Activated naive CD8-positive, alpha-beta T cell treated with anti-CD3 and anti-CD28 coated beads, Interleukin-2, amount 10 ng/mL, durations not matched to agents 7 days and 5 days (primary cell): ENCODE measurements at places on chromosomes 16 and 17. TPM values are rescaled to one million over a fixed set of nuclear protein-coding genes. Genes with fewer than 3 reads are reported as not detected.

The RAB40C gene
- 15.1 TPM for total RNA-seq

The NPIPA3 gene
- 1.5 TPM for total RNA-seq

DNA sequence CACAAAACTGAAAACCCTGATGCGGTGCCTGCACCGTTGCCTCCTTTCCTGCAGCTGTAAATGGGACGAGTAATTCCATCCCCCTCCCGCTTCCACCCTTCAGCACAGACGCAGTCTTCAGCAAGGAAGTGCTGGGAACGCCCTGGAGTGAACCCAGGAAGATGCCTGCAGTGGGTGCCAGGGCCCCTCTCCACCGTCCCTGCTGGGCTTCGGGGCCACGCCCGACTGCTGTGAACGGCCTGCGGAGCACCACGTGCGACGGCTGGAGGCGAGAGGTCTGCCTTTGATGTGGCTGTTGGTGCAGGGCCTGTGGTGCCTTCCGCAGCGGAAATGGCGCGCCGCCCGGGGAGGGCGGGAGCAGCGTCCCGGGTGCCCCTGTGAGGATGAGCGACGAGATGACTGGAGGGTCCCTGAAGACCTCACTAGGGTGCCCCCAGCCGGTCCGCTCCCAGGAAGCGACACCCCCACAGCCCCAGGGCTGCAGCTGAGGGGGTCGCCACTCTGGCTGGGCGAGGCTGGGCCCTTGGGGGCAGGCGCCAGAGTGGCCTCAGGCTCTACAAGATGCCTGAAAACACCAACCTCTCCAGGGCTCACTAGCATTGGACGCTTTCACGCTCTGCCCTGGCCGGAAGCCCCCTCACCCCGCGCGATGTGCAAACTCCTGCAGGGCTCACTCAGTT is 749 bp upstream of the MC1R start:
- DNase-seq = peak; percentile 91

The ABCA9 gene
- total RNA-seq = 0.08 TPM

- no peak for DNase-seq
These were observed 1.5 kb upstream of the NEURL4 start for GRCh38 chr17:7330638-7331015.

The CSH2 gene
- total RNA-seq = not detected

DNA sequence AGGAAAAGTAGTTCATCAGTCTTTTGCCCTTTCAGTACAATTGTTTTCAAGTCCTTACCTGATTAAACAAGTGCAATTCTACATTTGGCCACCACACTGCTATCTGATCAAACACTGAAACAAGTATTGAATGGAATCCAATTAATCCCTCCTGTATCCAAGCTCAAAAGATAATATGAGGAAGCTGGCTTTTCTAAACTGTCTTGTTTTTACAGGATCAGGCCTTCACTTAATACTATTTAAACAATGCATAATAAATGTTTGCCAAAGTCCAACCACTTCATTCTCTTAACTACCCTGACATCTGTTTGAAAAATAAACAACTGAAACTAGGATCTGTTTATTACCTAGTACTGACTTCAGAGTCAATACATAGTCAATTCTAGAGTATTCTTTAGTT is 131.6 kb downstream of the MRTFB start:
- no peak for DNase-seq

- no peak for DNase-seq
These were observed 9.5 kb downstream of the RNF213 start for GRCh38 chr17:80270104-80270503.

The POLDIP2 gene
- total RNA-seq = 51.5 TPM

GRCh38 chr17:74521701-74522201 is 9.5 kb downstream of the CD300LB start:
- no peak for DNase-seq

DNA sequence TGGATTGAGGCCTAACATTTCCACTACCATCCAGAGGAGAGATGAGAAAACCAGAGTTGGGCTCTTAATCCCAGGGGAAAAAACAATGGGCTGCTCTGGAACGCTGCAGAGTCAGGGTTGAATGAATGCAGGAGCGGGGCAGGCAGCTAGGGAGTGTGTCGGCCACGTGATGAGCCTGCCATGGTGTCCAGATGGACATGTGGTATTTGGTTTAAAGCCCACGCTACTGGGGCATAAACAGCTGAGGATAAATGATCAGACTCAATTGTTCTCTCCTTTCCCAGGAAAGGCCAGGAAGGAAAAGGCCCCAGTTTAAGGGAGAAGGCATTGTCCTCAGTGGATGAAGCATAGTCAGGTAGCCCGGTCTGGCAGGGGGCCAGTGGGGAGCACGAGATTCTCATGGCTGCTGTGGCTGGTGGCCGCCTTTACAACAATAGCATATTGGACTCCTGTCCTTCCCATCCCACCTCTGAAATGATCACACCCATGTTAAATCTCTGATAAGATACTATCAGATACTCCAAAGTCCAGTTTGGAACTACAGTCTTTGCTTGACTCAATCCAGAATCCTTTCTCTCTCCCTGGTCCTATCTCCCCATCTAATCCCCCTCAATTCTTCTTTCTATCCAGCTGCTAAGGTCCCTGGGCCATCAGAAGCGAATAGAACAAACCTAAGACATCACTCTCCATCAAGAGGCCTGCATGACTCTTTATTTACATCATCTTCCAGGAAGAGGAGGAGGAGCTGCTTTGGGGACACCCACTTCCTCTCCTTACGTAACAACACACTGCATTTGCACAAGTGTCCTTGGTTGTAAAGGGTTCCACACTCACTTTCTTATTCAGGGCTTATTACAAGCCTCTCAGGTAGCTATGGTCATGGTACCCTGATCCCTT is 20.4 kb downstream of the CA4 start:
- no peak for DNase-seq

The KRTAP4-5 gene
- not detected for total RNA-seq

The CD300A gene
- total RNA-seq = 10.6 TPM

The CD300LB gene
- total RNA-seq = not detected

The C16orf54 gene
- 88.0 TPM for total RNA-seq

The CEP295NL gene
- total RNA-seq = 0.23 TPM

GRCh38 chr17:7740481-7741001 is 23.0 kb downstream of the DNAH2 start:
- DNase-seq = no peak

The WDR81 gene
- 35.8 TPM for total RNA-seq

The GNG13 gene
- not detected for total RNA-seq

DNA sequence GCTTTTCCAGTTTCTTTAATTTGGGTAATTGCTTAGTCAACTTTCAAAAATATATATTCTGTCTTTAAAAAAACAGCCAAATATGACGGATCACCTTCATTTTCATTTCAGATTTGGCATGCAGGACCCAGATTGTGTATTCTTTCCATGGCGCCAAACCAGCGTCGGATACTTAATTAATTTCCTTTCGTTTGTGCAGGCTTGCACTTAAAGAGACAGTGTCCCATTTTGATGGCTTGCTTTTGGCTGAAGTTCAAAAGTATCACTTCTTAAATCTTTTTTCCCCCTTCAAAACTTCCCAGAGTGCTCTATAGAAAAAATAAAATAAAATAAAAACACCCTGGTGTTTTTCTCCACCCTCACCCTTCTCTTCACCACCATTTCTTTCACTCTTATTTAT is 394.5 kb upstream of the SOX9 start:
- no peak for DNase-seq

The MILR1 gene
- 0.65 TPM for total RNA-seq

The HSF5 gene
- total RNA-seq = 0.60 TPM

The KRTAP16-1 gene
- total RNA-seq = not detected

- no peak for DNase-seq
These were observed 60.1 kb downstream of the CYLD start for GRCh38 chr16:50802000-50802399.

The SERPINF2 gene
- total RNA-seq = 0.23 TPM

DNA sequence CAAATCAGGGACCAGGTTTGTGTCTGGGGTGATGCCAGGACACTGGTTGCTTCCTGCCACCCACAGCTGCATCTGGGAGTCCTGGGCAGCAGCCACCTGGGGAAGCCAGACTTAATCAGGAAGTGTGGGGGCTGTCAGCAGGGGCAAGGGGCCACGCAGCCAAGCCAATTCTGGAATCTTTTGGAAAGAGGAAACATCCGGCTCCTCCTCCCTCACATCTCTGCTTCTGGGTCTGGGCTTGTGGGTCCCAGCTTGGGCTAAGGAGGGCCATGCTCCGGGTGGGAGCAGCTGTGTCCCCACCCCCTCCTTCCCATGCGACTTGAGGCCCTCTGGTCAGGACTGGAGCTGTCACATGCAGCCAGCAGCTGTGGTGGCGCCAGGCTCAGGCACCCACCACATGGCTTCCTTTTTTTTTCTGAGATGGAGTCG is 37.0 kb upstream of the CCDC182 start:
- no peak for DNase-seq

DNA sequence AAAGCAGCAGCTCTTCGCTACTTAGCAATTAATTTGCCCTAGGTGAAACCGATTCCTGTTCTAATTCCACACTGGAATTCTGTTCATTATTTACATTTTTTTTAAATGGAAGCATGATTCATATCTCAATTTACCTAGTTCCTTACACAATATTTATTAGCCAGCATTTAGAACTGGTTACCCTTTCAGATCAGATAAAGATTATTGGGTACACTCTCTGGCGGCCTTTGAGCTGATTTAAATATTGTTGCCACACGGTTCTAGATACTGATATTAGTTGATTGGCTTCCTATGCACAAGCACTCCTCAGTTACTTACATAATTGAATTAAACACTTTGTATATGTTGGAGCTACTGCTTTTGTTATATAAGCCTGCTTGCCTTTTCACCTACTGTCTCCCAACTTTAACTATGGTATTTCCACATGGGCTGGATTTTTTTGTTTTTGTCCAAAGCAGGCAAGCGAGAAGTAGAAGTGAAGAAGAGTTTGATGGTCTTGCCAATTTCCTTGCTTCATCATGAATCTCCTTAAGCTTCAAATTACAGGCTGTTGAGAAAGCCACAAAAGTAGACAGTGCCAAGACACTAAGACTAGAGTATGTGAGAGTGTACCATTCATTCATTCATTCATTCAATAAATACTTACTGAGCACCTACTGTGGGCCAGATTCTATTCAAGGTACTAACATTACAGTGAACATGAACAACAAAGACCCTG is 3.9 kb upstream of the ALDH3A2 start:
- no peak for DNase-seq

DNA sequence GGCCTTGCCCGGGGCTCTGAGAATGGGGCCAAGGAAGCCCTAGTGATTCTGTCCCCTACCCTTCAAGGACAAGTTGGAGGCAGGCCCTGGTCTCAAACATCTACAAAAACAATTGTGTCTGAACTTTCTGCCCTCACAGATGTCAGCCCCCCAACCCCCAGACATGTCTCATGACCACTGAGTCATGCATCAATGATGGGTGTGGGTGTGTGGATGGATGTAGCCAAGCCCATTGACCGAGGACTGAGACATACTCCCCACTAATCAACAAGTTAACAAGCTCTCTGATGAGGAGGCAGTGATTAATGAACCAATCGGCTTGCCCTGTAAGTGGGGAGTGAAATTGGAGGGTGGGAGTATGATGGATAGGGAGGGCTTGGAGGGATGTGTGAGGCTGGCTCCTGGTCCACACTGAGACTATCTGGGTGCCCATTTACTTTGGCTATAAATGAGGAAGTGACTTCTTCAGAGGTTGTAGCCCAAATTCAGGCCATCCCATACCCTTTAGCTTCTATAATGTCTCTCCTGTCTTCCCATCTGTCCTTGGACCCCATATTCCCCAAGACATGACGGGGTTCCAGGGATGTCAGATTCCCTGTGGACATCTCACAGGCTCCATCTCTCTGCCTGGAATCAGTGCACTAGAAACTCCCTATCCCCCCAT is 97.1 kb upstream of the TMEM97 start:
- DNase-seq = no peak

DNA sequence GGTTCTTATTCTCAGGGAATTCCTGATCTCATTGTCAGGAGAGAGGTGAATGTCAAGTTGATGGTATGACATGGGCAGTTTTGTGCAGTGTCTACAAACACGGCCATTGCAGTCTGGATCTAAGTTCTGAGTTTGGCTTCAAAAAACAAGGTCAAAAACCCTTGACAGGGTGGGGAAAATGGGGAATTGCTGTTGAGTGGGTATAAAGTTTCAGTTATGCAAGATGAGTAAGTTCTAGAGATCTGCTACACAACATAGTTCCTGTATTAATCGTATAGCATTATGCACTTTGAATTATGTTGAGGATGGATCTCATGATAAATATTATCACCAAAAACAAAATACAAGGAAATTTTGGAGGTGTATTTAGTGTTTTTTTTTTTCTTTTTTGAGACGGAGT is 36.6 kb upstream of the CARMIL2 start:
- no peak for DNase-seq

DNA sequence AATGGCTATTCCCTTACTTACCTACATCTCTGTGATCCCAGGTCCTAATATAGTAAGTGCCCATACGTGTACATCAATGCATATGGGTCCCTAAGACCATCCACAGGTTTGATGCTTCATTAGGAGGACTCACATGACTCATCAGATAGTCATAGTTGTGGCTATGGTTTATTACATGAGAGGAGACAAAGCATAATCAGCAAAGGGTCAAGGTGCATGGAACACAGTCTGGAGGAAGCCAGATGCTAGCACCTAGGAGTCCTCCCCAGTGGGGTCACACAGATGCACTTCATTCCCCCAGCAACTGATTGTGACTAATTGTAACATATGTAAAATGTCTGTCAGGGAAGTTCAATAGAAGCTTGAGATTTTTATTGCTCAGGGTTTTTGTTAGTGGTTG is 42.8 kb downstream of the PHKB start:
- no peak for DNase-seq

- DNase-seq = no peak
These were observed 11.2 kb downstream of the GTF3C1 start for GRCh38 chr16:27538528-27538927.

- no peak for DNase-seq
These were observed 828.9 kb downstream of the CDH11 start for GRCh38 chr16:64292953-64293352.

DNA sequence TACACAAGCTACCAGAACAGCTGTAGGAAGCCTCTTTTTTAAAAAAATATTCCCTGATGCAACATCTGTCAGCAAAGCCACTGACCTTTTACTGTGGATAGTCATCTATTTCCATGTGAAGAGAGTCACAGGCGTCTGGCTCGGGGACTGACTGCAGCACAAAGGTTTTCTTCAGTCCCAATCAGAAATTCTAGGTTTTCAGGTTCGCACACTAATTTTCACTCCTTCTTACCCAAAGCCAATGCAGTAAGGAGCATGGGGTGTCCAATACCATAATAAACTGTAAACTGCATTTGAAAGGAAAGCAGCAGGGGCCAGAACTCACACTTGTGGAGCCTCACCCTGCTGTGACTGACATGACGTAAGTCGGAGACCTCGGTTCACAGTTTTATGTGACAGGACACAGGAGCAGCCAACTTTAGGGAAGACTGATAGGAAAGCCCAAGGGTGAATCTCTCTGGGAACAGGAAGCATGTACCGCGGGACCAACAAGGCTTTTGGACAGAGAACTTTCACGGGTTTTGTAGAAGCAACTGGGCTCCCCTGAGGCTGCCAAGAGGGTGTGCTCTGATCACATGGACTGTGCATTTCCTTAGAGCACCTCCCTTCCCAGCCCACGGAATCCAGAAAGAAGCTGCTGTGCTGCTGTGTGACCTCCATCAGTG is 9.1 kb upstream of the TMEM100 start:
- DNase-seq = no peak
